ENCODE measurements at places on chromosomes 7 and 10. TPM values are rescaled to one million over a fixed set of nuclear protein-coding genes. Genes with fewer than 3 reads are reported as not detected.

CCDC146 gene
- 2.1 TPM for total RNA-seq

OR2A12 gene
- total RNA-seq: not detected

DLX6 gene
- total RNA-seq: not detected

MRLN gene
- total RNA-seq: not detected

FAM25G gene
- total RNA-seq: not detected

CPA2 gene
- not detected for total RNA-seq

IL15RA gene
- 5.3 TPM for total RNA-seq

GPR22 gene
- total RNA-seq: not detected

PTER gene
- total RNA-seq: 4.6 TPM

GHRHR gene
- not detected for total RNA-seq

MYL10 gene
- total RNA-seq: not detected

UCMA gene
- not detected for total RNA-seq

UNC5B gene
- total RNA-seq: 11.4 TPM

TDRD1 gene
- total RNA-seq: not detected

KCNH2 gene
- 0.17 TPM for total RNA-seq

All from bronchial smooth muscle cell (primary cell).